IMR-90 (cell line): ENCODE measurements at places on chromosomes 7 and 10. TPM values are rescaled to one million over a fixed set of nuclear protein-coding genes. Genes with fewer than 3 reads are reported as not detected.

Gene DNAAF5
- total RNA-seq, result 12.4 and 13.9 TPM in 2 replicates

Gene TAS2R41
- total RNA-seq, result not detected in 2 replicates

Gene CPA4
- total RNA-seq, result 365 and 382 TPM in 2 replicates

Gene MNX1
- total RNA-seq, result not detected in 2 replicates

Gene NXPH1
- not detected in 2 replicates for total RNA-seq

Gene BLOC1S2
- total RNA-seq, result 26.0 and 49.4 TPM in 2 replicates
